ENCODE measurements at places on chromosomes 16 and 17. TPM values are rescaled to one million over a fixed set of nuclear protein-coding genes. Genes with fewer than 3 reads are reported as not detected.

CTRB1 gene
- not detected for total RNA-seq

SOX8 gene
- total RNA-seq = 0.07 TPM

- no peak for DNase-seq
Measured at GRCh38 chr16:4733211-4733742, 794 bp downstream of the ANKS3 start.

GRCh38 chr17:13503526-13503925 lies 98.2 kb downstream of the HS3ST3A1 start:
- no peak for DNase-seq

DNA sequence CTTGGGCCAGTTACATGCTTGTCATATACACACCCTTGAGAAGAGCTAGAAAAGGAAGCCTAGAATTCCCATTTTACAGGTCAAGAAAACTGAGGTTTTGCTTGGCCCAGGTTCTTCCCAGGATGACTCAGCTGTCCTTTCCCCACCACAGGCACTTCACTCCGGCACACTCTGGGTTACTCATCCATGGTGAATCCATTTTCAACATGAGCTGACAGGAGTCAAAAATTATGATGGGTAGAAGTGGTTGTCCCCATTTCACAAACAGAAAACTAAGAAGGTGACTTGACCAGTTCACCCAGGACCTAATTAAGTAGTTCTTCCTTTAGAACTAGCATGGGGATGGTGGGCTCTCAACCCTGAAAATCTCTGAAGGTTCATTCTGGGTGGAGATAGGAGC lies 67.2 kb downstream of the USP22 start:
- no peak for DNase-seq

DNA sequence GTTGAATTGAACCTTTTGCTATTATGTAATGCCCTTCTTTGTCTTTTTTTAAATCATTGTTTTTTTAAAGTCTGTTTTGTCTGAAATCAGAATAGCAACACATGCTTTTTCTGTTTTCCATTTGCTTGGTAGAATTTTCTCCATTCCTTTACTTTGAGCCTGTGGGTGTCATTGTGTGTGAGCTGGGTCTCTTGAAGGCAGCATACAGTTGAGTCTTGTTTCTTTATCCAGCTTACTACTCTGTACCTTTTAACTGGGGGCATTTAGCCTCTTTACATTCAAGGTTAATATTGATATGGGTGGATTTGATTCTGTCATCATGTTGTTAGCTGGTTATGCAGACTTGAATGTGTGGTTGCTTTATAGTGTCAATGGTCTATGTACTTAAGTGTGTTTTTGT lies 292.0 kb downstream of the MAP2K4 start:
- DNase-seq = no peak

Data from A172 (cell line).